ENCODE measurements at places on chromosomes 12 and 14. TPM values are rescaled to one million over a fixed set of nuclear protein-coding genes. Genes with fewer than 3 reads are reported as not detected.

Gene LTBP2
- total RNA-seq = 8.3 TPM

Gene NTN4
- 50.9 TPM for total RNA-seq

Gene LRP1-AS
- not detected for total RNA-seq

Gene GUCY2C
- not detected for total RNA-seq

Gene IRF9
- 16.9 TPM for total RNA-seq

Gene OR6C75
- not detected for total RNA-seq

Measured in A549 treated with ZK216348 at 1 μM for 4 hours (cell line).